ENCODE measurements at places on chromosomes 2 and 18. TPM values are rescaled to one million over a fixed set of nuclear protein-coding genes. Genes with fewer than 3 reads are reported as not detected.

GRCh38 chr2:33706410-33706809 is 107.3 kb upstream of the FAM98A start:
- peaks cover 7% of the 10 kb centered on the region for H3K27me3 ChIP-seq
- H3K4me1 ChIP-seq, result peaks cover 4% of the 10 kb centered on the region
- H3K27ac ChIP-seq, result no peak overlapping the region
- no peak for DNase-seq
- no peaks in the 10 kb centered on the region for H3K36me3 ChIP-seq
- H3K4me3 ChIP-seq, result no peak overlapping the region

The NBEAL1 gene
- total RNA-seq, result 41.4 TPM

GRCh38 chr2:37753758-37754157 is 82.3 kb upstream of the CDC42EP3 start:
- H3K27me3 ChIP-seq, result no peaks in the 10 kb centered on the region
- no peak overlapping the region for H3K4me3 ChIP-seq
- no peak for DNase-seq
- H3K27ac ChIP-seq, result no peak overlapping the region
- no peaks in the 10 kb centered on the region for H3K36me3 ChIP-seq
- peaks cover 5% of the 10 kb centered on the region for H3K4me1 ChIP-seq

DNA sequence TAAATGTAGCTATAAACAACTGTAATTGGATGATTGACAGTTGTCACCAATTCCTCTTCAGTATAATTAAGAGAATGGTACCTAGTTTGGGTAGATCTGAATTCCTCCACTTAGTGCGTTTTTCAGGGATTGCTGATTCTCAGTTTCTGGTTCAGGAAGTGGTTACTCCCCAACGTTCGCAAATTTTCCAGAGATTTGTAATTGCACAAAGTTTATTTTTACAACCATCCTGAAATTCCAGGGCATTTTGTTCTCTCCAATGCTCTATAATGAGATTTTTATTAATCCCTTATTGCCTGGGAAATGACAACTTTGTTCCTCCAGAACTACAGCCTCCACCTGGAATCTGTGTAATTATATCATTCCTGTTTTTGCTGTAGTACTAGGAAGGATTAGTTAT is 710.6 kb upstream of the ZEB2 start:
- no peak overlapping the region for H3K4me3 ChIP-seq
- no peak overlapping the region for H3K27ac ChIP-seq
- H3K27me3 ChIP-seq, result no peaks in the 10 kb centered on the region
- DNase-seq, result no peak

DNA sequence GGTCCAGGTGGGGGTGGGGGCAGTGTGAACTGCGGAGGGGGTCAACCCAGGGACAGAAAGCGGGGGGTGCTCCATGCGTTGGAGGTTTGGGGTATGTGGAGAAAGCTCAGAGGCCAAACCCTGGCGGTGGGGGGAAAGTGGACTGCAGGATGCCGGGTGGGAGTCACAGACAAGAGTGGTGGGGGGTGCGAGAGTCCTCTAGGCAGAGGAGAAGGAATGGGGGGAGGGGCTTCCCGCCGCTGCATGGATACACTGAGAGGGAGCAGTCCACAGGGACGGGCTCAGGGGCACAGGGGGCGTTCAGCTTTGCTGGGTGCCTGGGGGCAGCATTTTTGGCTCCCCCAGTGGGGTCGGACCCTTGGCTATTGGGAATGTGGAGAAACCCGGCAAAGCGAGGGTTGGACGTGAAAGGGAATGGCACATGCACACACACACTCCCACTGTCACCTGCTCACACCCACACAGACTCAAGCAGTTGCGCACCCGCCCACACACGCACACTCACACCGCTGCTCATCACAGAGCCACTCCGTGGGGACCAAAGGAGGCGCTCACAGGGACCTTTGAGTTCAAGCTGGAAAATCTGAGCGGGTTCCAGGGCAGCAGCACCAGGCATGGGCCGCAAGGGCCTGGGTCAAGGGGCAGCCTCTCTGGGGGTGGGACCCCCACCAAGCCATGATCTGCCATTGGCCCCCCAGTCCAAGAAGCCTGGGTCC is 7.7 kb downstream of the GBX2 start:
- peaks cover 14% of the 10 kb centered on the region for H3K4me1 ChIP-seq
- no peaks in the 10 kb centered on the region for H3K36me3 ChIP-seq
- no peak overlapping the region for H3K27ac ChIP-seq
- no peak overlapping the region for H3K4me3 ChIP-seq

GRCh38 chr2:30761226-30761625 is 46.0 kb downstream of the CAPN13 start:
- no peak overlapping the region for H3K4me3 ChIP-seq
- no peak overlapping the region for H3K27ac ChIP-seq
- no peaks in the 10 kb centered on the region for H3K36me3 ChIP-seq
- H3K4me1 ChIP-seq, result peaks cover under 1% of the 10 kb centered on the region
- no peak for DNase-seq
- H3K27me3 ChIP-seq, result peaks cover 14% of the 10 kb centered on the region

GRCh38 chr2:60819155-60819862 is 62.1 kb upstream of the REL start:
- no peaks in the 10 kb centered on the region for H3K4me1 ChIP-seq
- DNase-seq, result no peak
- no peak overlapping the region for H3K27ac ChIP-seq
- H3K4me3 ChIP-seq, result no peak overlapping the region

- no peak for DNase-seq
- peaks cover 24% of the 10 kb centered on the region for H3K4me1 ChIP-seq
- no peak overlapping the region for H3K4me3 ChIP-seq
- H3K27me3 ChIP-seq, result no peaks in the 10 kb centered on the region
- peaks cover 16% of the 10 kb centered on the region for H3K36me3 ChIP-seq
These were observed 19.6 kb upstream of the STON1 start for GRCh38 chr2:48510329-48510728.

DNA sequence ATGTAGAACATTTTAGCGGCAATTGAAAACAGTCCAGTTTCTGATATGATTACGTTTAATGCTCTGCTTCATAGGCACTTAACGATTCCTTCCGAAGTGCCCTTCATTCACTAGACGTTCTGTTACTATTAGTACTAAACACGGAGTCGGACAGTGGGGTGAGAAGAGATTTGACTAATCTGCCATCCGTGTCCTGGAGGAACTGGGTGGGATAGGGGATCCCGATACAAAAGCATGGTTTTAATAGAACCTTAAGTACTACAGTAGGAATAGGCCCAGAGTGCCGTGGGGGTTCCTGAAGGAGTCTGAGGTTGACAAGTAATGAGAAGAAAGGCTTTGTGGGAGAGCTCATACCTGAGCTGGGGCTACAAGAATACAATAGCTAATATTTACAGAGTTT is 631 bp downstream of the MORN2 start:
- peak overlapping the region; percentile 95 for H3K27ac ChIP-seq
- H3K36me3 ChIP-seq, result peaks cover 7% of the 10 kb centered on the region
- DNase-seq, result no peak
- peak overlapping the region; percentile 99 for H3K4me3 ChIP-seq
- H3K4me1 ChIP-seq, result peaks cover 27% of the 10 kb centered on the region
- no peaks in the 10 kb centered on the region for H3K27me3 ChIP-seq

The NEU4 gene
- 1.3 TPM for total RNA-seq

- no peak overlapping the region for H3K4me3 ChIP-seq
- no peak overlapping the region for H3K27ac ChIP-seq
- no peak for DNase-seq
These were observed 1142.2 kb downstream of the LRP1B start for GRCh38 chr2:140988597-140988996.

DNA sequence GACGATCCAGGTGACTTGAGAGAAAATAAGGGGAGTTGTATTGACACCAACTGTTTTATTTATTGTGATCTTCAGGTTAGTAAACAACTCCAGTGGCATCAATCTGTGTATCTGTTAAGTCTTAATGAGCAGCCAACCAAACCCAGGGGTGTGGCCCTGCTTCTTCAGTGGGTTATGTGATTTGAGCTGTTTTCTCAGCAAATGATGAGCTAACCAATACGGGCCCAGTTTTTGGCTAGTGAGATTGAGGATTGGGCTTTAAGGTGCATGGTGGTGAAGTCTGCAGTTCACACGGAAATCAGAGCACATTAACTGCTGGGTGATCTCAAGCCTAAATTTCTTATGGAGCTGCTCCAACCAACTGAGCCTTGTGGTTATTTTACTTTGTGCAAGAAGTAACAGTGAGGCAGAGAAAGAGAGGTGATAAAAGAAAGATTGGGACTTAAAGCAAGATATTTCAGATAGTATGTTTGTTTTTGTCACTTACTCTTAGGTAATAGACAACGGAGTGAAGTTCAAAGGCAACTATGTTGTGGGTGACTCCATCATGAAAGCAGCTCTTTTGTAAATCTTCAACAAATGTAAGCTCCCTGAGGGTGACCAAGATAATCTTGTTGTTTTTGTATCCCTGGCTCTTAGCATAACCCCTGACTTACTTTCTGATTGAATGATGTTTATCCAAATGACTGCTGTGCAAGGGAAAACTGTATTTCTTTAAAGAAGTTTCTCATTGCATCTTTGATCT is 2.4 kb downstream of the MTCL1 start:
- H3K27me3 ChIP-seq, result no peaks in the 10 kb centered on the region
- peaks cover 56% of the 10 kb centered on the region for H3K4me1 ChIP-seq
- no peak for DNase-seq

GRCh38 chr18:13379062-13379865 is 160.7 kb downstream of the LDLRAD4 start:
- no peaks in the 10 kb centered on the region for H3K27me3 ChIP-seq
- H3K27ac ChIP-seq, result peak overlapping the region; percentile 57
- peaks cover 89% of the 10 kb centered on the region for H3K4me1 ChIP-seq
- no peaks in the 10 kb centered on the region for H3K36me3 ChIP-seq
- DNase-seq, result peak; percentile 72

DNA sequence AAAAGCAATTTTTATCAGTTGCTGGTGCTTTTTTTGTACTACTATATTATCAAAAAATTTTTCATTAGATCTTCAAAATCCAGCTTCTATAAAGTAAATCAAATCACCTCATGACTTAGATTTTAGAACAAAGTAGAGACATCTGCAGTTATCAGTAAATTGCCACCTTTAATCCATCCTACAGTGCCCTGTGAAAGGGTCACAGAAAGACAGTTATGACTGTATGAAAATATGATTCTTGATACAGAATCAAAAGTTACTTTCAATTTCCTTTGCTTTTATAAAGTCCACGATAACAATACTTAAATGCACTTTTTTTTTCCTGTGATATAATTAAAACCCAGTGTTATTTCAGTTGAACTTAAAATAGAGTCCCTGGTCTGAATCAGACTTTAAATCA is 61.4 kb downstream of the PRPF40A start:
- H3K4me1 ChIP-seq, result no peaks in the 10 kb centered on the region
- no peak overlapping the region for H3K4me3 ChIP-seq
- H3K27ac ChIP-seq, result no peak overlapping the region

DNA sequence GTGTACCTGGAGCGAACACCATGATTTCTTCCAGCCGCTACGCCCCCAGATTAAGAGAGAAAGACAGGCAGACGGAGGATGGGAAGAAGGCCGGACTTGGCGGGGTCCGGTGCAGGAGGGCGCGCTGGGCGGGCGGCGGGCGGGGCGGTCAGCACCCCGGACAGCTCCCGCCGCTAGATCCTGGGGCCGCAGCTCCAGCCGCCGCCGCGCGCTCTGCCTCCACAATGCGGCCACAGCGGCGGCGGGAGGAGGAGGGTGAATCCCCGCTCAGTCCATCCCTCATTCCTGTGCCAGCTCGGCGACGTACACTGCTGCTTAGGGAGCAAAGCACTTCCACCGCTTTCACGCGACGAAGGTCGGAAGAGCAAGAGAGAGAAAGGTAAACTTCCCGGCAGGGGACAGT is at the start of gene AKAIN1:
AKAIN1 (minus strand) TSS at position 226 of the 403 bp plus-strand sequence; CDS start at position 22, 204 bp downstream.
- H3K27ac ChIP-seq, result no peak within 1 kb of the TSS
- H3K4me3 ChIP-seq, result peak within 1 kb of the TSS; percentile 49
- H3K4me1 ChIP-seq, result peaks cover 5% of the 10 kb centered on the region
- H3K36me3 ChIP-seq, result no peaks in the 10 kb centered on the region
- H3K27me3 ChIP-seq, result peaks cover 50% of the 10 kb centered on the region

GRCh38 chr18:48030616-48031480 is 100.4 kb upstream of the SMAD2 start:
- H3K27me3 ChIP-seq, result no peaks in the 10 kb centered on the region
- H3K4me1 ChIP-seq, result peaks cover 17% of the 10 kb centered on the region
- H3K27ac ChIP-seq, result no peak overlapping the region
- H3K36me3 ChIP-seq, result no peaks in the 10 kb centered on the region

GRCh38 chr2:175181877-175182308 is 383 bp upstream of the ATP5MC3 start:
- H3K4me1 ChIP-seq, result peaks cover 14% of the 10 kb centered on the region
- DNase-seq, result no peak
- H3K27me3 ChIP-seq, result no peaks in the 10 kb centered on the region
- H3K36me3 ChIP-seq, result peaks cover 9% of the 10 kb centered on the region

The TNP1 gene
- total RNA-seq, result not detected

GRCh38 chr2:162301151-162301804 is 17.2 kb downstream of the IFIH1 start:
- H3K36me3 ChIP-seq, result no peaks in the 10 kb centered on the region
- no peaks in the 10 kb centered on the region for H3K4me1 ChIP-seq
- H3K27ac ChIP-seq, result no peak overlapping the region
- H3K4me3 ChIP-seq, result no peak overlapping the region
- H3K27me3 ChIP-seq, result peaks cover 4% of the 10 kb centered on the region
- no peak for DNase-seq

The LOXHD1 gene
- total RNA-seq, result not detected

DNA sequence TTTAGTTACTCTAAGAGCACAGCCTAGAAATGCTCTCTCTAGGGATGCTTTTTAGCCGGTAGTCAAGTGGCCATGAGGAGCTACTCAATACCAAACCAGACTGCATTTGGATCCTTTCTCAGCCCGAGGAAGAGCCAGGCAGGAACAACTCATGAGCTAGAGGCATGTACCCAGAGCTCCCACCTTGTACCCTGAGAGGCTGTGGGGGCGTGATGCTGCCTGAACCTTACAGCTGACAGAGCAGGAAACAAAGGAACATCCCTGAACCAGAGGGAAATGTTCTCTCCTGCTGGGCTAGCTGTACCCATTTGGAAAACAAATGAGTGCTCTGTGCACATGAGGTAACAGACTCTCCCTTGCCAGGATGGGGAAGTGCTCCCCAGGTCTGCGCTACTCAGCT is 131.6 kb downstream of the OSR1 start:
- H3K27me3 ChIP-seq, result peaks cover 2% of the 10 kb centered on the region
- H3K4me1 ChIP-seq, result peaks cover 9% of the 10 kb centered on the region
- DNase-seq, result no peak
- H3K4me3 ChIP-seq, result no peak overlapping the region
- H3K27ac ChIP-seq, result no peak overlapping the region
- H3K36me3 ChIP-seq, result no peaks in the 10 kb centered on the region

DNA sequence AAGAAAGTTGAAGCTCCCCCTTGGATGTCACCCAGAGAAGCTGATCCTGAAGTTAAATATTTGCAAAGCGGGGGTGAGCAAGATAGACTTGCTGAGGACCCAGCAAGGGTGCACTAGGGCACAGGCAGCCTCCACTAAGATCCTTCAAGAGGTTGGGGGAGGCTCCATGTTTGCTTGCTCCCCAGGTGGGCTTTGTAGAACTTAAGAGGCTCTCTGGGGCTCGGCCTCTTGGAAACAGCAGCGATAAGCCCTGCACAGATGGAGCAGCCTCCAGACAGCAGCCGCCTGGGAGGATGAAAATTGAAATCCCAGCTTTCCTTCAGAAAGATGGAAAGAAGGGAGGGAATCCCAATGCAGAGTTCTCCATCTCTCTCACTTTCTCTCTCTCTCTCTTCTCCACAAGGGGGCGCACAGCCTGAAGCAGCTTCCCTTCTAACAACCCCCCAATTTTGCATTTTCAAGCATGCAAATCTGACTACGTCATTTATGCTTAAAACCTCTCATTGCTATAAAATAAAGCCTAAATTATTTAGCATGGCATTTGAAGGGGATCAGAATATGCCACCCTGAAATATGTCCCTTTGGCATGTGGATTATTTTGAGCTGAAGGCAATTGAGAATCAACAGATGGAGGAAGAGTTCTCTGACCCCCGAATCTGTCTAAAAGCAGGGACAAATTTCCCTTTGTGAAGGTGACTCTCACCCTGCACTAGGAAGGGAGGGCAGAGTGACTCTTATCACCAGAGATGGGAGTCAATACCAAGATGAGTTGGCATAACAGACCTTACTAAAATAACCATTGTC is 185.7 kb upstream of the KLHL29 start:
- H3K4me1 ChIP-seq, result peaks cover 1% of the 10 kb centered on the region
- no peak for DNase-seq
- H3K27me3 ChIP-seq, result peaks cover 18% of the 10 kb centered on the region

Data from chondrocyte (in vitro differentiated cells).